ENCODE measurements at places on chromosomes 7 and 10.

- no peak for DNase-seq
Observed at GRCh38 chr10:13706175-13706574, 119.4 kb downstream of the PRPF18 start.

DNA sequence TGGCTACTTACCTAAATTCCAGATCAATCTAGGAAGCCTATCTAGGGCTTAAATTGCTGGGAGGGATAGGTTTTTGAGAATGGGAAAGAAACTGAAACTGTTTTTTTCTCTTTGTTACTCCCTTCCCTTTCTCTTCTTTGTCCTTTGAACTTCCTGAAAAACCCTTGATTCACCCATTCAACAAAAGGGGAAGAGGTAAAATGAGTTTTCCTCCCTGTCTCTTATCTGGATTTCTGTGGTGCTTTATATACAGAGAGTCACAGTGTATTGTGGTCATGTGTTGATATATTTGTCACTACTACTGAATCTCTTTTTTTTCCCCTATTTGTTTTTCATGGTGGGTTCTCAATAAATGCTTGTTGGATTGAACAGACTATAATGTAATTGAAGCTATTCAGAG is 19.8 kb upstream of the NUP205 start:
- DNase-seq, result no peak

GRCh38 chr10:15180736-15181135 is 12.2 kb upstream of the NMT2 start:
- no peak for DNase-seq

GRCh38 chr10:78438907-78439809 is 405.5 kb downstream of the RPS24 start:
- no peak for DNase-seq

DNA sequence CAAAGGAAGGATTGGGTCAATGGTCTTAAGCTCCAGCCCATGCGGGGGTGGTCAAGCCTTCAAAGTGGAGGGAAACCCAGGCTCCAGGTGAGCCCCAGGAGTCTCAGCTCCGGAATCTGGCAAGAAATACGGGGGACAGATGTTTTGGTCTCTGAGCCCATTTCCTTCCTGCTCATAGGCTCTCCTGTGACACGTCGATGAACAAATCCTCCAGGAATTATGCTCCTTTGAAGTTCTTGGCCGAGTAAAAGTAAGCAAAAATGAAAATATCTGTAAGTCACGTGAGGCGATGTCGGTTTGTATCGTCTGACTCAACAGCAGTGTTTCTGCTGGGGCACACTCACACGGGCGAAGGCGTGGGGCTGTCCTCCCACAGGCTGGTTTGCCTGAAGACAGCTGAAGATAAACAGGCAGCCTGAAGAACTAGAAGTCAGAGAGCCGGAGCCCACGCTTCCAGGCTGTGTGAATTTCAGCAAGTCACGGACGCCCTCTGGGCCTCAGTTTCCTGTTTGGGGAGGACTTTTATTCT is 52.6 kb upstream of the SMNDC1 start:
- no peak for DNase-seq

DNA sequence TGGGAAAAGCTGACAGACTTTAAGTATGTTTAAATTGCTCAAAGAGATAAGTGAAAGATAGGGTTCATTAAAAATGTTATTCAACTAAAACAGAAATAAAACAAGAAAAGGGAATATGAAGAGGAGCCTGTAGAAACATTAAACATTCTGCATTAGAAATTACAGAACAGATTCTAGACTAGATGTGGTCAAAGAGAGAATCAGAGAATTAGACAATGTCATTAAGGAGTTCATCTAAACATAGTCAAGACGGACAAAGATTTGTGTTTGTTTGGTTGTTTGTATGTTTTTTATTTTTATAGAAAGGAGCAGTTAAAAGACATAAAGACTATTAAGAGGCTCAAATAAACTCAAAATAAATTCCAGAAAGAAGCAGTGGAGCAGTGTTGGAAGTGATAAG is 80.0 kb downstream of the NKX6-2 start:
- no peak for DNase-seq

GRCh38 chr7:28328146-28328545 is 84.2 kb upstream of the CREB5 start:
- DNase-seq, result no peak

DNA sequence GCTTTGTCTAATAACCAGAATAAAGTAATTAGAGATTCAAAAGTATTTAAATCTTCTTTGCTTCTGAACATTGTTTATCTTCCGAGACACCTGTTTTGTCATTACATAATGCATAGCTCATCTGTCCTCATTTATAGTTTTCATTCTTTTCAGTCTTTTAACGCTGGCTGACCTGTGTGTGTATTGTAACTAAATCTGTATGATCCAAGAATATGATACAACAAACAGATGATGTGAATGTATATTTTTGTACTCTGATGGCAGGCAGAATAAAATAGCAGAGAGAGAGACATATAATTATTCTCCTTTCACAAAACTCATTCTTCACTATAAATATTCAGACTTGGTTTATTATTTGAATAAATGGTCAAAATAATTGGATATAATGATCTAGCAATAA is 80.6 kb downstream of the ORC5 start:
- DNase-seq, result no peak

- no peak for DNase-seq
Observed at GRCh38 chr7:38034062-38034908, 113.8 kb downstream of the EPDR1 start.

- DNase-seq, result no peak
Observed at GRCh38 chr10:100291356-100291755, 4.9 kb upstream of the BLOC1S2 start.

DNA sequence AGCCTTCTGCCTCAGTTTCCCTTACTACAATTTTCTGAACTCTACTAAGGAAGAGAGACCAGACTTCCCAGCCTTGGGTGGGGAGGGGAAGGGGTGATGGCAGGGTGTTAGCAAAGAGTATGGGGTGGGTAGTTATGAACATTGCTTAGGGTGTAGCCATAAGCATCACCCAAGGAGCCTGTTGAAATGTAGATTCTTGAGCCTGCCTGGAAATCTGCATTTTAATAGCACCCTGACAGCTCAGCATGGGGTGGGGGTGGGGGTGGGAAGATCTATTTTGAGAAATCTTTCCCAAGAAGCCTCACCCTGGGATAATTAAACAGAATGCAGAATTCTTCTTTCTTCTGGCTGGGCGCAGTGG is 164.8 kb downstream of the NRF1 start:
- DNase-seq, result no peak

DNA sequence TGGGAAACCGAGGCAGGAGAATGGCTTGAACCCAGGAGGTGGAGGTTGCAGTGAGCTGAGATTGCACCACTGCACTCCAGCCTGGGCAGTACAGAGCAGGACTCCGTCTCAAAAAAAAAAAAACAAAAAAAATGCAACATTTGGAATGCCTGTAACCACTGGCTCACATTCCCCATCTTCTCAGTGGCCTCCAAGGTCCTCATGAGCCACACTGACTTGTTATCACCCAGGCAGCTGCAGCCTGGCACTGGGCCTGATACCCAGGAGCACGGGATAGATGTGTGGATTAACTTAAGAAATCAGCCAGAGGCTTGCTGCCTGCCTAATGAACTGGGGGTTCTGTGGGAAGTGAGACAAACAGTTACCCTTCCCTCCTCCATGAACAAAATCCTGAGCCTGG is 23.0 kb downstream of the JCAD start:
- no peak for DNase-seq

DNA sequence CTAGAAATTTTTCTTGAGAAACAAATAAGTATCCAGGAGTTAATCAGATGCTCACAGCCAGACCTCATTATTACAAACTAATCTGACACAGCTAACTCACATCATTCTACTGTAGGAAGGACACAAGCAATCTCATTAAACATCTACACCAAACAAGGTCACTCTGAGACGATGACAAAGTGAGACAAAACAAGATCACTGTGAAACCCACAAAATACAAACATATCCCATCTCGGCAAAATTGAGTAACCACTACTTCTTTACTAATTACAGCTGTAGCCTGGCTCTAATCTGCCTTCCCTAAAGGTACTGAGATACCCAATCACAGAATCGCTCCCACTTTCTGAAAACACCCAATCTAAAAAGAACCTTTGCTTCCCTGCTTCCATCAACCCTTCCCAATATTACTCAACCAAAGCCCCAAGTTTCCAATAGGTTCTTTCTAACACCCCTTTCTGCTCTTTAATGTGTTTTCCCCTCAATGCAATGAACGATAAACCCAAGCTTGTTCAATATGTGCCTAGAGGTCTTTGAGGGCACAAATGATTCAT is 26.9 kb downstream of the CCDC6 start:
- DNase-seq, result no peak

DNA sequence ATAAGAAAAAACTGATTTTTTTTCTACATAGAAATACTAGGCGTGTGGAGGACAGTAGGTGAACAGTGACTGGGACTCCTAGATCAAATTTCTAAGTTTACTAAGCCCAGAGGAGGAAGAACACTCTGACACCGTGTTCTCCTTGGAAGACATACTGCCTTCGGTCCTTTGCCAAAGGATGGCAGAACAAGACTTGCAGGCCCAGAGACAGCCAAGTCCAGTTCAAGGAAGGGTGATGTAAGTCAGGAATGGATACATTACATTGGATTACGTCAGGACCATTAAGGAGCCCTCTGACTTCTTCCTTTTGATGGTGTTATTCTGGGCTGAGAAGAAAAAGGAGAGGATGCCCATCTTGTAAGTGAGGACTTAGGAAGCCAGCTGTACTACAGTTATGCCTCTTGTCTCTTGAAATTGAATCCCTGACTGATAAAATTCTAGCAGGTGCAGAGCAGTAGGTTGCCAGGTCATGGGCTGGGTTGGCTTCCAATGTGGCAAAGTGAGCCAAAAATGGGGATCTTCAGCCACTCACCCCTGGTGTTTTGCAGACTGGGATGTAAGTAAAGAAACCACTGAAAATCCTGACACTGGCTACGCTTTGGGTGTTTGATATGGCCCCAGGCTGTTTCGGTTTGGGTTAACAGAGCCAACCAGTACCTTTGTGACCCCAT is 45.1 kb downstream of the RELN start:
- no peak for DNase-seq

DNA sequence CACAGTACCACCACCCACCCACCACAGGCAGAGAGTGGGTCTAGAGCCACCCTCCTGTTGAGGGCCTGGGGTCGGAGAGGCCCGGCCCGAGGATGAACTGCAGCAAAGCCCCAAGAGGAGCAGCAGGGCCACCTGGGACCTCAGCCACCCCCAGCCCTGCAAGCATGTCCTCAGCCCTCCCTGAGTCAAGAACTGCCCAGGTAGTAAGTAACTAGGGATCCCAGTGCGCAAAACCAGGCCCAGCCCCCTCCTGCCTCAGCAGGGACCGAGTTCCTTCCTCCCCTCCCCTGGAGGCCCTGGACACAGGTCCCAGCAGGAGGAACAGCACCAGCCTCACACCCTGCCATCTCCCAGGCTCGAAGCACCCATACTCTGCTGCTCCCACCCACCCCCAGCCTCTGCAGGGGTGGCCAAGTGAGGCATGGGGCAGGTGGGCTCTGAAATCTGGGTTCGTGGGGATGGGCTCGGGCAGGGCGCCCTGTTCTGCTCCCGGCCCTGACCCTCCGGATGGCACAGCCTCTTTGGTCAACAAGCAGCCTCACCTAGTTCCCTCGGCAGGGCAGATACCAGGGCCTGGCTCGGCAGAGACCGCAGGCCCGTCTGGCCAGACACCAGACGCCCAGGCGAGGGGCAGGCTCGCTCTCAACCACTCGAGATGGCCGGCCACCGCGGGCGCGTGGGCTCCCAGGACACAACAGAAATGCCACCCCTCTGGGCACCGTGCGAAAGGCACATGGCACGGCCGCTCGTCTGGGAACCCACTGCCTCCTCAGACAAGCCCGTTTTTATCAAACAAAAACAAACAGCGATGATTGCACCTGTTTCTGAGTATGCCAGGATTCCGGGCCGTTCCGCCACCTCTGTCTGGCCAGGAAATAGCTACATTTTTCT is 15.2 kb downstream of the PDGFA start:
- no peak for DNase-seq

- no peak for DNase-seq
Observed at GRCh38 chr10:42932116-42932515, 144.8 kb upstream of the RET start.

- DNase-seq, result no peak
Observed at GRCh38 chr7:35342786-35343185, 88.9 kb upstream of the TBX20 start.

- DNase-seq, result no peak
Observed at GRCh38 chr7:36287371-36288241, 102.1 kb upstream of the ANLN start.

DNA sequence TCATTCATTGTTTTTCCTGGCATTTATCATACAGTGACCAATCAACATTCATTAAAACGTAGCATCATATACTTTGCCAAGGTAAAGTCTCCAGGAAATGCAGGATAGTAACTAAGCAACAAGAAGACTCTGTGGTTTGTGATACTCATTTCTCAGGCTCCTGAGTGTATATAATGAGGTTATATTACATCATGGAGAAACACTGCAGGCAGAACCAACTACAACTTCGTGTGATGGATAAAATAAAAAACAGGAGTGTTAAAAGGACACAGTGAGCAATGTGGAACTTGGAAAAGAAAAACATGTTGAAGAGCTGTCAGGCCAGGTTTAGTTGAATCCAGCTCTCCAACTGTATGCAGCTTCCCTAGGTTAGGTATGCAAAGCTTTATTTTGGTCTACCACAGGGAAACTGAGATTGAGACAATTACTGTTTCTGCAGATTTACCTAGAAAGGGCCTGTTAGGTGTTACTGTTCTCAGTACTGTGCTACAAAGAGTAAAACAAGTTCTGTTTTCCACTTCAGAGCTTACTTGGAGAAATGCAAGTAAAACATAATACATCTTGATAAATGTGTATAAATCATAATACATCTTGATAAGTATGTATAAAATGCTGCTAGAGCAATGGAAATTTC is 7.8 kb upstream of the CCNY start:
- DNase-seq, result no peak

DNA sequence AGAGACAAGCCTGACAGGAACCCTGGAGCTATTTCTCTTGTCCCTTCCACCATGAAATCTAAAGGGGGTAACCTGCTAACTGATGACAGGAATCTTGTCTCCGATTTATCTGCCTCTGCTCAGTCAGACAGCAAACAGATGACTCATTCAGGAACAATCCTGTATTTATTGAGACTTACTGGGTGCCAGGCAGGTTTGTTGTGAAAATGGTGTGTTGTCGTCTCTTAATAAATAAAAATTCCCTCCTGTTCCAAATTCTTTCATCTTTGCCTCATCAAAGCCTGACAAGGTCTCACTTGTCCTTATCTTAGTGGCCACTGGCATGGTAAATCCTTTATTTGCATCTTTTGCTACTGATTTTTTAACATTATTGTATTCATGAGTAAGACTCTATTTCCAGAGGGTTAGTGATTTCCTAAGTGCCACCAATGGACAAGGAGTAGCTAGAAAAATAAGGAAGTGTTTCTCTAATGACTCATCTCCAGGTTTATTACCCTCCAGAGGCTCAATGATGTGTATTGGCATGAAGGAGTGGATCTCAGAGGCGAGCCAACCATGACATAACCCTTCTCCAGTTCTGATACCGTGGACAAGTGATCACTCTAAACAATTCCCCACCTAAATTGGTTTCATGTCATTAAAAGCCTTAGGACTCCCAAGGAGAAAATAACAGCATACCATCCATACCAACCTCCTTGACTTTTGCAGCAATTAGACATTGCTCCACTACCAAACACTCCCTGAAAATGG is 724.0 kb downstream of the GRID1 start:
- DNase-seq, result no peak

All from cortex of kidney (tissue), 1 donor.